CD4-positive, alpha-beta T cell (primary cell): ENCODE measurements at places on chromosomes 2 and 18.

DNA sequence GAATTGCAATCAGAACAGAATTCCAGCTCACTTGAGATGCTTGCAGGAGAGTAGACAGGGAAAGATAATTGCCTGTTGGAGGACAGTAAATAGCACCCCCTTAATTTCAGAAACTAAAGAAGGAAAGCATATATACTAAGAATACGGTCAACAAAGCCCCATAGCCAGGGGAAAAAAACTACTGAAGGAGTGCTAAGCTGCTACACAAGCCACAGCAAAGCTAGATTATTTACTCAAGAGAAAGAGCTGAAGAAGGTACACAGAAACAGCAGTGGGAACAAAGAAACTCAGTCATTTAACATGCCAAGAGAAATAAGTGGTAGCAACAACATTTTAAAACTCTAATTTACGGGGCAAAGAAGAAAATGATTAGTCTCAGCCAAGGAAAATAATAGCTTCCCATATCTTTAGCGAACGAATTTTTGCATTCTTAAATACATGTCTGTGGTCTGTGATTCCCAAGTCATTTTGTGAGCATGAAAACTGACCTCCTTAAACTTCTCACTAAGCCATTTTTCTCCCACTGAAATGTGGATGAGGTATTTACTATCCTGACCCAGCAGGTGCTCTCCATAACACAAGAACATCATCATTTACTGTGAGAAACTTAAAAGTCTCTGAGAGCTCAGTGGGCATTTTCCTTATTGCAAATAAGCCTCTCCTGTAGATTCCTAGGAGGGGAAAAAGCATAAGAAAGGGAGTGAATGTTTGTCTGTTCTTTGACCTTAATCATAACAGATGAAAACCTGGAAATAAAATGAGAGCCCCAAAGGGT lies 196.0 kb downstream of the PAX3 start:
- no peak for DNase-seq

- DNase-seq: no peak
Measured at GRCh38 chr2:18357537-18357936, 202.9 kb downstream of the RDH14 start.

GRCh38 chr2:35415282-35415681 lies 940.3 kb upstream of the CRIM1 start:
- no peak for DNase-seq

DNA sequence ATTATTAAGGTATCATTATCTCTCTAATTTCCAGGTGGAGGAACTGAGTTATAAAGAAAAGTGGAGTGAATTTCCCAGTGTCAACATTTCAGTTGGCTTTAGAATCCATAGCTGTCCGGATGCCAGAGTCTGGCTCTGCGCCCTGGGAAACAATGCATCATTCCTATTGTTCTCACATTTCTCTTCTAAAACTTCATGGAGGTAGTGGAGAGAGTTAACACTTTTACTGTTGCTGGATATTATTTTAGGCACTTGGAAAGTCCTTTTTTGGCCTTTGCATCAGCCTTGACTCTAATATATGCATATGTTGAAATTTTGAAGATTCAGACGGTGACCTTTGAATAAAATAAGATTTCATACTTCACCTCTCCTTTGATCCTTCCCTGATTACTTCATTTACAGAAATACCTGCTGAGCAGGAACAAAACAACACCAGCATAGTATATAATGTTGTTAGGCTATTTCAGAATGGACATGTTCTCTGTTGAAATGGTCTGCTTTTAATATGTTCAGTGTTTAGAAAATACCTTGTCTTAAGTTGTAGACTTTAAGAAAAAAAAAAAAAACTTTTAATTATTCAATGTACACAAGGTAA lies 148.8 kb downstream of the EPHA4 start:
- no peak for DNase-seq

DNA sequence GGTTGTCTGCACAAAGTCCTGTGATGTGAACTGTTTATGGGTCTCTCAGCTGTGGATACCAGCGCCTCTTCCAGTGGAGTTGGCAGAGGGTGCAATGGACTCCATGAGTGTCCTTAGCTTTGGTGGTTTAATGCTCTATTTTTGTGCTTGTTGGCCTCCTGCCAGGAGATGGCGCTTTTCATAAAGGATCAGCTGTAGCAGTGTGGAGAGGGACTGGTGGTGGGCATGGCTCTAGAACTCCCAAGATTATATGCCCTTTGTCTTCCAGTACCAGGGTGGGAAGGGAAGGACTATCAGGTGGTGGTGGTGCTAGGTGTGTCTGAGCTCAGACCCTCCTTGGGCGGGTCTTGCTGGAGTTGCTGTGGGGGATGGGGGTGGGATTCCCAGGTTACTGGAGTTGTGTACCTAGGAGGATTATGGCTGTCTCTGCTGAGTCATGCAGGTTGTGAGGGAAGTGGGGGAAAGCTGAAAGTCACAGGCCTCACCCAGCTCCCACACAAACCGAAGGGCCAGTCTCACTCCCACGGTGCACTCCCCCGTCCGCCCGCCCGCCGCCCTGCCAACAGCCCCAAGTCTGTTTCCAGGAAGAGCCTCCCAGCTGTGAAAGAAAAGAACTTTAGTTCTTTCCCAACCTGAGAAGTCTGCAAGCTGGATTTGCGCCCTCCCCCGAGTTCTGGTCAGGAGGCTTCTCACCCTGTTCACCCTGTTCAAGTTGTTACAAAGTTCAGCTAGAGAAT lies 108.1 kb downstream of the MARCO start:
- DNase-seq: no peak

DNA sequence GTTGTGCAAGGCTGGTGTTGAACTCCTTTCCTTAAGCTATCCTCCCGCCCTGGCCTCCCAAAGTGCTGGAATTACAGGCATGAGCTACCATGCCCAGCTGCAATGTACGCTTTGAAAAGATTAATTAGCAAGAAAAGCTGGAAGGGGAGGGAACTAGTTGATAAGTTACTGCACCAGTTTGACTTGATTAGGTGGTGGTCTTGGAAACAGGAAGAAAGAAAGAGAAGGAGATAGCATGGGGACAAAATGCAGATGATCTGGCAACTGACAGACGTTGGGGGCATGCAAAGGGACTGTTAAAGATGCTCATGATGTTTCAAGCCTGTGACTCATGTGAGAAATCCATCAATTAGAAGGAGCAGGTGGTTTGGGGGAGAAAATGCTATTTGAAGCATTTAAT lies 68.6 kb downstream of the PLEKHM3 start:
- no peak for DNase-seq

GRCh38 chr2:230318190-230319121 lies 8.5 kb upstream of the SP140L start:
- no peak for DNase-seq

DNA sequence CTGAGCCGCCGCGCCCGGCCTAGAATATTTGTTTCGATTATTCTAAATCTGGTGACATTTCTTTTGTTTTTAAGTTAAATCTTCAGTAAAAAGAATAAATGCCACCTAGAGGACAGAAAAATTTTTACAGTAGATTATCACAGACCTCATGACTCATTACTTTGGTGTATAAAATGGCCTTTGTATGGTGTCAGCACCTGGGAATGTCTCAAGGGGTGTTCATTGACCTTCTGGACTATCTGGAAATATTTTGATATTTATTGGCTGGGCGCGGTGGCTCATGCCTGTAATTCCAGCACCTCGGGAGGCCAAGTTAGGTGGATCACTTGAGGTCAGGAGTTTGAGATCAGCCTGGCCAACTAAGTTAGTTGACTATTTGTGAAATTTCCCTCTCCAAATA lies 30.3 kb upstream of the SLC30A6 start:
- DNase-seq: no peak

- no peak for DNase-seq
Measured at GRCh38 chr2:154658854-154659253, 39.6 kb upstream of the KCNJ3 start.

- no peak for DNase-seq
Measured at GRCh38 chr2:76288146-76288545, 577.4 kb upstream of the GCFC2 start.

DNA sequence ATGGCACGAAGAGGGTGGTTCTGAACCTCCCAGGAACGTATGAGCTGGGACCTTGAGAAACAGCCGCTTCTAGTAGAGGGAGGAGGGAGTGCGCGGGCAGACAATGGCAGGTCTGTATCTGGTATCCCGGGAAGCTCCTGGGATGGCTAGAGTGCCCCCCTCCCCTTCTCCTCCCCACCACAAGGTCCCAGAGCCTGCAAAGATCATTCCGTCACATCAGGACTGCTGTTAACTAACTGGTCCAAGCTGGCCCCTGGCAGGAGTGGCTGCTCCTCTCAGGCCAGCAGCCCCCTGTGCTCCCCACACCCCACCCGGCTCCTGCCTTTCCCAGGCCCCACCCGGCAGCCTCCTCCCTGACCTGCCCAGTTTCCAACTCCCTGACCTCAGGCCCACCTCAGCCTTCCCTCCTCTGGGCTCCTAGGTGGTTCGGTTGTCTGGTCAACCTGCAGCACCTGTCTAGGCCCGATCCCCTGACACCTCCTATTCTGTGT lies 75.0 kb downstream of the TPO start:
- no peak for DNase-seq

DNA sequence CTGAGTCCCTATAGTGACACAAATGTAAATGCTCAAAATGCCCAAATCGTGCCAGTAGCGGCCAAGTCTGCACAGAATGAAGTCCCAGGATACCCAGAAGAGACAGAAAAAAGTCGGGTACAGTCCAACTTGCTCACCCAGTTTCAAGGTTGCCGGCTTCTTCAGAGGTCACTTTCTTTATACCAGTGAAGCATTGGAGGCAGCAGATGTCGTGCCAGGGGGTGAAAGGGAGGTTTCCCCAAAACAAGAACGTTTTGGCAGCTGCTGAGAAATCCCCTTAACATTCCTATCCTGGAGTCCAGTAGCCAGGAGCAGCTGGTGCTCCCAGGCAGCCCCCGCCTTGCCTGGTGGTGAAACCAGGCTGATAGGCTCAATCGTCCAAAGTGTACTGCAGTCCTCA lies 58.1 kb upstream of the MCFD2 start:
- DNase-seq: no peak

DNA sequence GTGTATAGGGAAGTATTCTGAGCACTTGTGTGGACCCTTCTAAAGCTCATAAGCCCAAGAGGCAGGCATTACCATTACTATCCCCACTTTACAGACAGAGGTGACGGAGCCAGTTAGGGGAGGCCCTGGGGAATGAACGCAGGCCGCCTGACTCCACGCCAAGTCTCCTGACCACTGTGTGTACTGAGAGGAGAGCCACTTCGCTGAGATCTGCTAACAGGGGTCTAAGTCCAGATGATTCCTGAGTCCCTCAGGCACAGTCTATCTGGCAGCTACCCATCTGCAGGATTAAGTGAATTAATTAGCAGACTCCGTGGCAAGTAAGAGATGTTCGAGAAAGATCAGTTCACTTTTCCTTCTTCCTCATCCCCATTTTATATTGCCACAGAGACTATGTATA lies 13.7 kb downstream of the CYB5A start:
- DNase-seq: no peak

GRCh38 chr18:51686590-51686989 lies 489.1 kb upstream of the MEX3C start:
- no peak for DNase-seq
